Activated CD4-positive, alpha-beta T cell treated with anti-CD3 and anti-CD28 coated beads, Interleukin-2, amount 10 ng/mL, durations not matched to agents 24 days and 14 days (primary cell): ENCODE measurements at places on chromosomes 2 and 18. TPM values are rescaled to one million over a fixed set of nuclear protein-coding genes. Genes with fewer than 3 reads are reported as not detected.

The LOXHD1 gene
- total RNA-seq: not detected in 2 replicates

The RAX gene
- total RNA-seq: not detected in 2 replicates

The IL36A gene
- total RNA-seq: 0.23 TPM in 1 of 2 replicates, not detected in the other

The CYP26B1 gene
- total RNA-seq: not detected in 2 replicates

The PSTPIP2 gene
- total RNA-seq: 27.5 and 29.2 TPM in 2 replicates

The DSC2 gene
- total RNA-seq: not detected in 2 replicates

The ARHGAP15 gene
- total RNA-seq: 56.0 and 56.2 TPM in 2 replicates

The SLC4A3 gene
- total RNA-seq: 0.12 TPM in 1 of 2 replicates, not detected in the other

The RTP5 gene
- total RNA-seq: 0.07 TPM in 1 of 2 replicates, not detected in the other

The FAM124B gene
- total RNA-seq: 0.47 and 0.64 TPM in 2 replicates
